Renal cortex interstitium (tissue), 15 donors: ENCODE measurements at places on chromosomes 13 and 19. TPM values are rescaled to one million over a fixed set of nuclear protein-coding genes. Genes with fewer than 3 reads are reported as not detected.

GRCh38 chr19:32201636-32202051 is 143.8 kb upstream of the ZNF507 start:
- no peak for DNase-seq

DNA sequence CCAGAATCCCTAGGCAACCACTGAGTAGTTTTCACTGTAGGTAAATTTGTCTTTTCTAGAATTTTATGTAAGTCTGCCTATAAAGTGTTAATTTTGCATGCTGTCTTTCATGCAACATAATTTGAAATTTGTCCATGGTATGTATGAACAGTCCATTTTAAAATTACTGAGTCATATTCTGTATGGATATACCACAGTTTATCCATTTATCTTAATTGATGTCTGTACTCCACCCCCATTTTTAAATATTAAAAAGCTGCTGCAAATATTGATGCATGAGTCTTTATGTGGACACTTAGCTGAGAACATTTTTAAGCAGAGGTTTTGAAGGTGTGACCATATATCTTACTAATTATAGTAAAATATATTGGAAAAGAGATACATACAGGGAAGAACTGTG is 9.0 kb downstream of the ZNF134 start:
- no peak for DNase-seq

- no peak for DNase-seq
These were observed 533 bp downstream of the ZNF544 start for GRCh38 chr19:58229255-58229639.

GRCh38 chr19:34975056-34975455 is 11.0 kb upstream of the ZNF792 start:
- no peak for DNase-seq

- DNase-seq, result no peak
These were observed 44.3 kb downstream of the SERP2 start for GRCh38 chr13:44417876-44418275.

CYP4F3 gene
- polyA plus RNA-seq, result 0.62 TPM

- DNase-seq, result no peak
These were observed 389.3 kb downstream of the FGF14 start for GRCh38 chr13:102012299-102013293.

RFPL4AL1 gene
- polyA plus RNA-seq, result not detected

CELF5 gene
- 0.75 TPM for polyA plus RNA-seq

GRCh38 chr19:35332817-35333216 is 3.8 kb downstream of the CD22 start:
- no peak for DNase-seq

ATXN8OS gene
- 0.46 TPM for polyA plus RNA-seq

PSG1 gene
- not detected for polyA plus RNA-seq

GAMT gene
- 39.6 TPM for polyA plus RNA-seq

RASL11A gene
- 32.9 TPM for polyA plus RNA-seq
